ENCODE measurements at places on chromosomes 12 and 14. TPM values are rescaled to one million over a fixed set of nuclear protein-coding genes. Genes with fewer than 3 reads are reported as not detected.

DNA sequence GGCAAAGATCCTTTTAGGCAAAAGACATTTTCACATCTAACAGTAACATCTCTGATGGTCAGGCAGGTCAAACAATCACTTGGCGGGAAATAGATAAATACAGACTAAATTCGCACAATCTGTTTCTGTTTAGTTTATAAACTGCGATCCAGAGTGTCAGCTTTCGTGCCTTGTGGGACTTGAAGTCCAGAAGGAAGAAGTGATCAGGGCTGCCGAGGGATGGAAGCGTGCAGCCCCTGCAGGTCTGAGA, 245 bp upstream of the BRMS1L start:
- peaks cover 3% of the 10 kb centered on the region for H3K27me3 ChIP-seq
- H3K4me3 ChIP-seq, result peak overlapping the region; percentile 86
- no peak for DNase-seq
- peaks cover 14% of the 10 kb centered on the region for H3K4me1 ChIP-seq

GRCh38 chr14:90785876-90786450, 30.3 kb downstream of the TTC7B start:
- DNase-seq, result no peak
- H3K27ac ChIP-seq, result no peak overlapping the region
- no peaks in the 10 kb centered on the region for H3K36me3 ChIP-seq
- no peak overlapping the region for H3K4me3 ChIP-seq
- H3K27me3 ChIP-seq, result no peaks in the 10 kb centered on the region

- H3K4me3 ChIP-seq, result peak overlapping the region; percentile 61
- H3K4me1 ChIP-seq, result peaks cover 26% of the 10 kb centered on the region
- no peaks in the 10 kb centered on the region for H3K27me3 ChIP-seq
Measured at GRCh38 chr12:9646794-9647781, 22.4 kb upstream of the CLEC2D start.

- no peak overlapping the region for H3K4me3 ChIP-seq
- H3K27ac ChIP-seq, result no peak overlapping the region
- H3K4me1 ChIP-seq, result no peaks in the 10 kb centered on the region
- H3K27me3 ChIP-seq, result no peaks in the 10 kb centered on the region
- DNase-seq, result no peak
Measured at GRCh38 chr12:5257763-5258495, 174.0 kb upstream of the NTF3 start.

GRCh38 chr14:102593061-102593824, 794 bp downstream of the RCOR1 start:
- peak; percentile 45 for DNase-seq
- H3K27ac ChIP-seq, result peak overlapping the region; percentile 92
- H3K4me3 ChIP-seq, result peak overlapping the region; percentile 74
- no peaks in the 10 kb centered on the region for H3K27me3 ChIP-seq
- H3K36me3 ChIP-seq, result no peaks in the 10 kb centered on the region

DNA sequence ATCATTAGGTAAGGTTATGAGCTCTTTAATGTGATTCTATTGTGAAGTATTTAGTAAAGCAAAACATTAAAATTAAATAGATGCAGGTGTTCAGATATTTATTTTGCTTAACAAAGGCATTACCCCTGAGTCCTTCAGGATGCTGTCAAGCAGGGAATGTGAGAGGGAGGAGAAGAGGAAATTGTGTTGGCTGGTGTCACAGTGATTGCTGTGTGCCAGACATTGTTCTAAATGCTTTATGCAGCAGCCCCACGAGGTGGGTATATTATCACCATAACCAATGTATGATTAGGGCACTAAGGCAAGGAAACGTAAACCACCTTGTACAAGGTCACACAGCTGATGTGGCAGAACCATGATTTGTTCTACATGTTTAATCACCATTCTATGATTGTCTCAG, 80.1 kb downstream of the STAB2 start:
- no peak for DNase-seq
- H3K4me3 ChIP-seq, result no peak overlapping the region
- H3K4me1 ChIP-seq, result no peaks in the 10 kb centered on the region
- H3K27ac ChIP-seq, result no peak overlapping the region

- no peaks in the 10 kb centered on the region for H3K4me1 ChIP-seq
- DNase-seq, result no peak
- no peak overlapping the region for H3K27ac ChIP-seq
Measured at GRCh38 chr14:98304574-98304973, 967.4 kb downstream of the BCL11B start.

- H3K27ac ChIP-seq, result no peak overlapping the region
- H3K36me3 ChIP-seq, result peaks cover 21% of the 10 kb centered on the region
- H3K4me1 ChIP-seq, result no peaks in the 10 kb centered on the region
- no peaks in the 10 kb centered on the region for H3K27me3 ChIP-seq
Measured at GRCh38 chr12:50662116-50662510, 101.8 kb upstream of the ATF1 start.

GRCh38 chr12:76241371-76241770, 106.8 kb downstream of the BBS10 start:
- H3K27ac ChIP-seq, result no peak overlapping the region
- no peak for DNase-seq

DNA sequence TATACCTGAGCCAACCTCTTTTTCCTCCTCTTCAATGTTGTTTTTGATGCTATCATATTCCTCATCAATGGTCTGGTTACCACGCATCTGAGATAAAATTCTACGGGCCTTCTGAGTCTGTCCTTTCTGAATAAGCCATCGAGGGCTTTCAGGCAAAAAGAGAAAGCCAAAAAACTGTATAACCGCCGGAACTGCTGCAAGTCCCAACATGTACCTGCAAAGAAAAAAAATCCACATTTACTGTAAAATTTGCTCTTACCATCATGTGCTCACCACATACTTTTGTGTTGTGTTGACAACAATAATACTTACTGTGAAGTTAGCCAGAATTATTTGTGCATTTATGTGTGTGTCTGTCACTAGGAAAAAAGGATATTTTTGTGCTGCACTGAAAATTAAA, 77.6 kb downstream of the SLC2A13 start:
- no peak for DNase-seq
- H3K36me3 ChIP-seq, result no peaks in the 10 kb centered on the region
- no peaks in the 10 kb centered on the region for H3K4me1 ChIP-seq

DNA sequence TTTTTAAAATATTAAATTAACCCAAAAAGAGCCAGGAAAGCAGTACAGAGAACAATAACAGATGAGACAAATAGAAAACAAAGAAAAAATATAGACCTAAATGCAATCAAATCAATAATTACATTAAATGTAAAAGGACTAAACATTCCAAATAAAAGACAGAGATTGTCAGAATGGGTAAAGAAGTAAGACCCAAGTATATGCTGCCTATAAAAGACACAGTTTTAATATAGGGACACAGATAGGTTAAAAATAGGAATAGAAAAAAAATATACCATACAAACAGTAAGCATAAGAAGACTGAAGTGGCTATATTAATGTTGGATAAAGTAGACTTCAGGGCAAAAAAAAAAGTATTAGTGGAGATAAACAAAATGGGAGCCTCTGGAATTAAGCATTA, 163.1 kb upstream of the BCL2L14 start:
- no peaks in the 10 kb centered on the region for H3K27me3 ChIP-seq
- no peak overlapping the region for H3K4me3 ChIP-seq
- no peaks in the 10 kb centered on the region for H3K4me1 ChIP-seq

DNA sequence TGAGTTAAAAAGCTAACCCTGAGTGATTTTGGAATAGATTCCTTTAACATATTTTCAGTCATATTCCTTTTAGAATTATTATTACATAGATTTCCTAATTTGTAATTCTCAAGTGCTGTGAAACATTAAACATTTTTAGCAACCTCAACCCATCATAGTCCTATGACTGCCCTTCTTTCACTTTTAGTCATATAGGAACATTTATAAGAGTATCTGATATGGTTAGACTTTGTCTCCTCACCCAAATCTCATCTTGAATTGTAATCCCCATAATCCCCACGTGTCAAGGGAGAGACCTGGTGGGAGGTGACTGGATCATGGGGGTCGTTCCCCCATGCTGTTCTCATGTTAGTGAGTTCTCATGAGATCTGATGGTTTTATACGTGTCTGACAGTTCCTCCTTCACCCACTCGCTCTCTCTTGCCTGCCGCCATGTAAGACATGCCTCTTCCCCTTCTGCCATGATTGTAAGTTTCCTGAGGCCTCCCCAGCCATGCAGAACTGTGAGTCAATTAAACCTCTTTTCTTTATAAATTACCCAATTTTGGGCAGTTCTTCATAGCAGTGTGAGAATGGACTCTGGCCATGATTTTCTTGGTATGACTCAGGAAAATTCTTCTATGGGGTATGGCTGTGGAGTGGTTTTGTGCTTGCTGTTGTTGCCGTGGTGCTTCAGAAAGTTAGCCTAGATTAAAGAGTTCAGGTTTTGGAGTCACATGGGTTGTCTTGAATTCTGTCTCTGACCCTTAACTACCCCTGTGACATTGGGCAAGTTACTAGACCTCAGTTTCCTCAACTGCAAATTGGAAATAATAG, 83.9 kb downstream of the FUT8 start:
- no peak for DNase-seq
- H3K27ac ChIP-seq, result no peak overlapping the region
- H3K4me1 ChIP-seq, result peaks cover 4% of the 10 kb centered on the region

- H3K4me3 ChIP-seq, result no peak overlapping the region
- DNase-seq, result no peak
- no peak overlapping the region for H3K27ac ChIP-seq
- peaks cover 2% of the 10 kb centered on the region for H3K27me3 ChIP-seq
Measured at GRCh38 chr14:61932974-61933373, 170.8 kb downstream of the SNAPC1 start.

The IAPP gene
- not detected for total RNA-seq

The CLMN gene
- 0.17 TPM for total RNA-seq

The RIMBP2 gene
- not detected for total RNA-seq

The CBLN3 gene
- 3.2 TPM for total RNA-seq

The GPR135 gene
- total RNA-seq, result 1.3 TPM

The CLEC6A gene
- total RNA-seq, result not detected

The PRIMA1 gene
- total RNA-seq, result not detected

The LUM gene
- not detected for total RNA-seq

The MUCL1 gene
- total RNA-seq, result not detected

The NOP9 gene
- 30.0 TPM for total RNA-seq

The PCED1B gene
- total RNA-seq, result 64.9 TPM

Measured in CD4-positive, CD25-positive, alpha-beta regulatory T cell (primary cell).